ENCODE measurements at places on chromosomes 5 and 9. TPM values are rescaled to one million over a fixed set of nuclear protein-coding genes. Genes with fewer than 3 reads are reported as not detected.

DNA sequence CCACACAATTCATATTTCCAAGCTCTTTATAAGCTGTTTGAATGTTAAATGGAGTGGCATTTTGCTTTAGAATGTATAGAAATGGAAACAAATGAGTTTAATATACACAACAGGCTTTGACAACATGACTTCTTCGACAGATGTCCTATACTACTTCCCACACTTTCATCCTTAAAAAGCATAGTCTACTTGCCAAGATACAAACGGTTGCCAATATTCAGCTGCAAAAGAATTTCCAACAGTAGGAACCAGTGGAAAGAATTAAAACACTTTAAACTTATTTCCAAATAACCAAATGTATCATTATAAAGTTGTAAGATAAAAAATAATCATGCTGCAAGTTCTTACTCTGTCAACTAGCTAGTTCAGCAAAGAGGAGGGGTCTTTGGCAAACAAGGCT is 456.4 kb downstream of the PDE4D start:
- no peak for DNase-seq

DNA sequence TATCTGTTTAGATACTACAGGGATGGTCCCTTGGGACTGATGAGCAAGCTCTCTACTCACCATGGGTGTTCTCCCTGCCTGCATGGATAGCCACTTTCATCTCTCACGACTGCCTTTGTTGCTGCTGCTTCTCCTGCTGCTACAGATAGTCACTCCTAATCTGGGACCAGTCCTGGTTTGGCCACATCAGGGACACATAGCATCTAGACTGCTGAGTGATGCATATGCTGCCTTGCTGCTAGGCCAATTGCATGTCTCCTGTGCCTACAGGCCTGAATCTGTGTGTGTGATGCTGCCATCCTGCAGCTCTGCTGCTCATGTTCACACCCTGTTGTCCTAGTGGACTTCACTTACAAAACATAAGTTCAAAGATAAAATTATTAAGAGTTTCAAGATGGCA is 297.1 kb downstream of the HCN1 start:
- DNase-seq = no peak

DNA sequence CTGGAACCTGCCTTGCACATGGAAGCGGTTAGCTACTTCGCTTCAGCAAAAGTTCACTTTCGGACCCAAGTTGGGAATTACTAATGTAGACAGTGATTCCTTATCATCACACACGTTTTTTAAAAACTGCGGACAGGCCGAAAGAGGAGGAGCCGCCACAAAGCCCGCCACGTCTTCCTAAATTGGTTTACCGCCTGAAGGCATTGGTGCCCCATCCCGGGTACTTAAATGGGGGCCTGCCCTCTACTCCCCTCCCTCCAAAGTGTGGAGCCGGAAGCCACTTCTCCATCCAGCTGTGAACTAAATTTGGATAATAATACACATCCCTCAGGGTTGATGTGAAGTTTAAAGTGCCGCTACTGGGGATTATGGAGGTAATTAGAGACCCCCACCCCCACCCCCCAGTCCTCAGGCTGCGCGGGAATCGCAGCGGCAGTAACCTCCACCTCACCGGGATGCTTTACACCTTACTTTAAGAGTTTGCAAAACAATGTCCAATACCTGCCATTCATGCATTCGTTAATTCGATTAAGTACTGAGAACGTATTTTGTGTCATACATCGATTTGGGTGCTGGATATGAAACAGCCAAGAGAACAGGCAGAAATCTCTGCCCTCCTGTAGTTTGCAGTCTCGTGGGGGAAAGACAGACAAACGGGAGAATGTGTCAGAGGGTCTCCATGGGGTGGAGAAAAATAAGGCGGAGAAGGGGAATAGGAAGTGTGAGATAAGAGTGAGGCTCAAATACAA is 937 bp upstream of the MACROH2A1 start:
- no peak for DNase-seq

DNA sequence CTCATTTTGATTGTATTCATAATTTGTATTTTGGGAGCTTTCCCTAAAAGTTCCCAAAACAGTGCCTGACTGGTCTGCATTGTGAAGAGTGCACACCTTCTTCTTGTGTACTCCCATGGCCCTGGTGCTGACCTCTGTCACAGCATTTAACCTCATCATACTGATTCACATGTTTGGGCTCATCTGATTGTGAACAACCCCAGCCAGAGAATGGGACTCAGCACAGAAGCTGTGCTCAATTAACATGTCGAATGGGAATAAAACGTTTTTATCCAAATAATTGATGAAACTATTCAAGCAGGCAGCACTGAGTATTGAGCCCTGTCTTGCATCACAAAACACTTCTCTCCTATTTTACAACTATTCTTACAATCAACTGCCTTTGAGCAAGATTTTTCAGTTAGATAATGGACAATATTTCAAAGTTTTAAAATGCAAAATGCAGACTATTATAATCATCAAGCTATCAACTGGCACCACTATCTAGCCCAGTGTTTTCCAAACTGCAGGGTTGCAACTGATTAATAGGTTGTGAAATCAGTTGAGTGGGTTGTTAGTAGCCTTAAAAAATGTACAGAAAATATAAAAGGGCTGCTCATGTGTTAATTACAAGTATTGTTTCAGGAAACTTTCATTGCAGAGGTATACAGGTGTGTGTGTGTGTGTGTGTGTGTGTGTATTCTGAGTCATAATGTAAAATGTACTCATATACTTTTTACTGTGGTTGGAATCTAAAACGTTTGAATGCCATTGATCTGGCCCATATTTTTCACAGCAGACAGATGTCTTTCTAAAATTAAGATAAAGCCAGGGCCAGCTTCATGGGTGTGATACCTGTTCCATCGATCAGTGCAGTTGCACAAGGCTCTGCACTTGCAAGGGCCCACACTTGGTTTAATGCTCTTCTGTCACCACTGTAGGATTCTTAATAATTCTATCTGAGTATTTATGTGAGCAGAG is 190.5 kb downstream of the PIK3R1 start:
- no peak for DNase-seq

DNA sequence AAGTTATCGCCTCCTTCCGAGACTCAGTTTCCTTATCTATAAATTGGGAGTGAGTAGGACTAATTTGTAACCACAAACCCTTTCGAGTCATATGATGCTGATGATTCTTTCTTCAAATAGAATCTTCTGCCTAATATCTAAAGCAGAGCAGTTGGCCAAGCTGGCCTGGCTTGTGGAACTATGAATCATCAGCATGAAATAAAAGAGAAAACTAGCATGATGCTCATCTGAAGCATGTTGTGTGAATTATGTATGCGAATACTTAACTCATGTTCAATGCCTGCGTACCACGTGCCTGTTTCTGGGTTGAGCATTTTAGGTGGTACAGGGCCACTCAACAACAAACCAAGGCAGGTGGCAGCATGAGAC is 15.0 kb upstream of the ORM1 start:
- no peak for DNase-seq

GRCh38 chr9:121750715-121751623 is 99.5 kb downstream of the DAB2IP start:
- no peak for DNase-seq

DNA sequence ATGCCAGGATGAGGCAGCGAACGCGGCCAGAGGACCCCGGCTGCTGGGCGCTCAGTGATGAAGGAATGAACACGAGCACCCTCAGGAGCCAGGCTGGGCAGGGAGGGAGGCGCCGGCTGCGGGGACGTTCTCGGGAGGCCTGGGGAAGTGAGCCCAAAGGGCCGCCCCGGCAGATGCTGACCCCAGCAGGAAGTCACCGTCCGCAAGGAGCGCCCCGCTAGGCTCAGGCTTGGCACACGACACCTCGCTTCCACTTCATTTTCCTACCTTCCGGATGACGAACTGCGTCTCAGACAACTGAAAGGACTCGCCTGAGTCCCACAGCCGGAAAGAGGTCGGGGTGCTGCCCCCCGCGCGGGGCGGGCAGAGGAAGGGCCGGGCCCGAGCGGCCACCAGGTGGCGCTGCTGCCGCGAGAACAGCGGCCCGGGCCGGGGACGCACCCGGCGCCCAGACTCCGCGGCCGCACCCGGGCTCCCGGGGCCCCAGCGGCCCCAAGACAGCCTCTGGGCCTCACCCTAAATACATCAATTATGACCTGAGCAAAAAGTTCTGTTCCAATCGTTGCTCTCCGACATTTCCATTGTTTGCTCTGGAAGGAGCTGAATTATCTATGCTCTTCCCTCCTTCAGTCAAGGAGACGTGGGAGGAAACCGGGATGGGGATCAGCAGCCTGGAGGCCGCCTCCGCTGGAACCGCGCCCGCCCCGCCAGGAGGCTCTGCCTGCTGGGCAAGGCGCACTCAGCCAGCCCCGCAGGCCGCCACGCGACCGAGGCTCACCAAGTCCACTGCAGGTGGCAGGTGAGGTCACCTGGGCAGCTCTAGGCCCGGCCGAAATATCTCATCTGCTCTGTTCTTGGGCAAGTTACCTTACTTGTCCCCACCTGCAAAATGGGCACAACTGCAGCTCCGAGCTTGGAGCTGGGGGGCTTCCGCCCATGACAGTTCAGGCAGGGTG is 107.0 kb downstream of the ZNF354C start:
- no peak for DNase-seq

DNA sequence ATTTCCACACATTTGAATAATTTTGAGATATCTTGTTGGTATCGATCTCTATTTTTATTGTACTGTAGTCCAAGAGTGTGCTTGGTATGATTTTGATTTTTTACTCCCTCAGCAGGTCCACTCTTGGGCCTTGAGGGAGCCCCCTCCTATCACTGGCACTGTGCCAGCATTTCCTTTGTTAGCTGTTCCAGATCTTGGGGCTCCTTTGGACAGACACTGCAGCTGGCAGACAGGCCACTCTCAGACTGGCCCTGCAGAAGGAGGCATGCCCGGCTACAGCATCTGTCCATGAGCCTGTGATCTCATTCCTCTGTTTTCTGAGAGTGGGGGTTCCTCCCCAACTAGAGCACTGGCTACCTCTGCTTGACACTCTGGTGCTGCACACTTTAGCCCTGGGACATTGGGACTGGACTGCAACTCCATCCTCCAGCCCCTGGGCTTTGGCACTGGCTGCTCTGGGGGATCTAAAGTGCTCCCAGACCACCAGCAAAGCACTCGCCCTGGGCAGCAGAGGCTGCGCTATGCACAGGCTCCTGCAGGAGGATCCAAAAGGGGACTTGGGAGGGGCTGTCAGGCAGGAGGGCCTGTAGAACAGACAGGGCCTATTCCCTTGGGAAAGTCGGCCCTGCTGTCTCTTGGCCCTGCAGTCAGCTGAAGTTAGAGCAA is 271.3 kb upstream of the DMAC1 start:
- DNase-seq = no peak

ANKRD34B gene
- not detected for total RNA-seq

ERCC8 gene
- 13.1 TPM for total RNA-seq

CAMK4 gene
- total RNA-seq = 8.1 TPM

ADAMTS13 gene
- 0.43 TPM for total RNA-seq
